Inflammatory macrophage treated with lipopolysaccharide for 1 hour (primary cell): ENCODE measurements at places on chromosomes 2 and 18.

DNA sequence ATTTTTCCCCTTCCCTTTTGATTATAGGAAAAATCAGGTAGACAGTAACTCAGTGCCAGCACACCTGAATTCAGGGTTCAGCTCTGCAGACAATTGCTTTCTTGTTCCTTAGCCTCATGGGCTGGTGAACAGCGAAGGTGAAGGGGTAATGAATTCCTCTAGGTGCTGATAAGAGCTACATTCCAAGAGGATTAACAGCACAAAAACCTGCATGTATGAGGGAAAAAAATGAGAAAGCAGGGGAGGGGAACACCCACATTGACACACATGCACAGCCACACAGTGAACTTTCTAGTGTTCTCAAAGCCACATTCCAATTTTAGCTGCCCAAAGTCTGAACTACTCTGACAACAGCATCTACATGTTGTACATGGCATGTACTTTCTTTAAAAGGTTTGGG, 46.1 kb downstream of the SPATS2L start:
- no peak for DNase-seq

DNA sequence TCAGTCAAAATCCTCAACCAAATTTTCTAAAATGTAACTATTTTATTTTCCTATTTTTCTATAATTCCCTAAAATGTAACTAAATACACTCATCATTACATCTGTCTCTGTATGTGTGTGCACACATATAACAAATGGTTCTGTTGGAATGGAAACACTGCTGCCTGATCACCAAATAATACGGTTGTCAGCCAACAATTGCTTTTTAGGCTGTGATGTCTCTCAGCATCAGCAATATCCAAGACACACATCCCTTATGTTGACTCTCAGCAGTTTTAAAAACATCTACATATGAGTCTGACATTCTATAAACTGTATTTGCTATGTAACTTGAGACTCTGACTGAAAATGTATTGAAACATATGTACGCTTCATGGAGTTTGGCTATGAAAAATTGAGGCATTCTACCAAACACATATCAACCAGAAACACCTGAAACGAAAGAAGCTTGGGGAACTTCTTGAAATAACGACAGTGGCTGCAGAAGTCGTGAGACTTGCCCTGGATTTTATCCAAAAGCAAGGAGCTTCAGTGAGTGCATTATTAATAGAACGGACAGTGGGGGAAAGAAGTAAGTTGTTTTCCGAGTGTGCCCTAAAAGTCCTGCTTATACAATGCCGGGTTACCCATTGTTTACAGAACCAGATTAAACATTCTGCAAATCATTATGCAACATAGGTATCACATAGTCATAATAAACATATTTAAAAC, 110.2 kb upstream of the ITGB6 start:
- DNase-seq, result no peak

GRCh38 chr18:75581336-75582131, 154.0 kb upstream of the SMIM21 start:
- DNase-seq, result no peak

- no peak for DNase-seq
These were observed 252.5 kb downstream of the ETAA1 start for GRCh38 chr2:67649331-67650261.

DNA sequence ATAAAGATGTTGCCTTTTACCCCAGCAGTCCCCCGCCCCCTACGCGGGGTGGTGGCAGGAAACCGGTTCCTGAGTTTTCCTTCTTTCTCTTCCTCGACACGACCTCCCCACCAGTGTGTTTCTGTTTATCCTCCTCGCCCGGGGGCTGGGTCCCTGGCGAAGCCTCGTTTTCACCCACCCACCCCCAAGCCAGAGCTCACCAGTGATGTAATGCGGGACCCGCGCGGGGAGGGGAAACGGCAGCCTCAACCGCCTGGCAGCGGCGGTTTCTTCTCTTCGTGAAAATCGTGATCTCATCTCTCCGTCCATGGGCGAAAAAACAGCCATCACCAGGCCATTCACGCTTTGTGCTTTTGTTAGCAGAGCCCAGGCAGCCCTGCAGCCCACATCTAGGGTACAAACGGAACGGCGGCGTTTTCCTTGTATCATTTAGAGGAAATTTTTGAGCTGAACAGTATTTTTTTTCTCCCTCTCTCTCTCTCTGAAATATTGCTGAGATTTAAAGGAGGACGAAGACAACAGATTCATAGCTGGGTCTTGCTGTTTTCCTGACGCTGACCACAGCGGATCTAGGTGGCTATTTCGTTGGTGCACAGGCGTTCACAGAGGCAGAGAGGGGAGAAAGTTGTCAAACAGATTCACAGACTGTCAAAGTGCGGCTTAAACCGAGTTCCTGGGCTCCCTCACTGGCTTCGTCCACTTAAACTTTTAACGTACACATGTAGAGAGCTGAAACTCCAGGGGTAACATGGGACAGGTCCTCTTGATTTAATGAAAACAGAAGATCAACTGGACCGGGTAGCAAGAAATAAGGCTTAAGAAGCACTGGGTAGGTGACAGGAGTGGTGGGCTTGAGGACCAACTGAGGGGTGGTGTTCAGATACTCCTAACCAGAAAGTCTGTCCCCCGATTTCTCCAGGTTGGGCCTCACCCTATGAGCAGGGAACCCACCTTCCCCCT, 21.9 kb upstream of the PAX3 start:
- DNase-seq, result peak; percentile 31

GRCh38 chr2:6233993-6234392, 541.8 kb downstream of the SOX11 start:
- no peak for DNase-seq

GRCh38 chr2:6470518-6470917, 395.2 kb downstream of the CMPK2 start:
- DNase-seq, result no peak

- no peak for DNase-seq
These were observed 47.7 kb downstream of the RAPGEF4 start for GRCh38 chr2:172783165-172783898.
